Stimulated activated CD8-positive, alpha-beta memory T cell treated with anti-CD3 and anti-CD28 coated beads, Interleukin-2, amount 100 ng/mL, for 48 hours (primary cell): ENCODE measurements at places on chromosomes 6 and 20.
A peak's percentile ranks its signal among the peaks of the same experiment; 100 is the strongest.

DNA sequence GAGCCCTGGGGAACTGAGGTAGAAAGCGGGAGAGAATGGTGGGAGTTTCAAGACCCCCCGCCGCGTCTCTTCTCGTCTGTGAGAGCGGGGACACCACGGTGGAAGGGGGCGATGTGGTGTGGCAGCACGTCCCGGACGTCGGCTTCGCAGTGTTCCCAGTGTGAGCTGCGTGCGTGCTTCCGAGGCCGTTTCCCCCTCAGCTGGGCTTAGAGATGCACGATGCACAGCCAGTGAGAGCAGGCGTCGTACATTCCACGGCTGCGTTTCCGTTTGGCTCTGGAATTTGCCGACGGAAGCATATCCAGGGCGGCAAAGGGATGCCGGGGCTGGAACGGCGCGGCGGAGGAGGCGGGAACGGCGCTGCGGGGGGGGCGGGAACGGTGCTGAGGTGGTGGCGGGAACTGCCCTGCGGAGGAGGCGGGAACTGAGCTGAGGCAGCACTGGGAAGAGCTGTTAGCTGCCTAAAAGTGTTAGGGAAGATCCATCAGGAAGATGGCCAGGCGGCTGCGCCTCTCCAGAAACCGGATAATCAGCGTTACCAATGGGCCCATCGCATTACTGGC, 37.7 kb downstream of the KIF25 start:
- DNase-seq, result no peak

DNA sequence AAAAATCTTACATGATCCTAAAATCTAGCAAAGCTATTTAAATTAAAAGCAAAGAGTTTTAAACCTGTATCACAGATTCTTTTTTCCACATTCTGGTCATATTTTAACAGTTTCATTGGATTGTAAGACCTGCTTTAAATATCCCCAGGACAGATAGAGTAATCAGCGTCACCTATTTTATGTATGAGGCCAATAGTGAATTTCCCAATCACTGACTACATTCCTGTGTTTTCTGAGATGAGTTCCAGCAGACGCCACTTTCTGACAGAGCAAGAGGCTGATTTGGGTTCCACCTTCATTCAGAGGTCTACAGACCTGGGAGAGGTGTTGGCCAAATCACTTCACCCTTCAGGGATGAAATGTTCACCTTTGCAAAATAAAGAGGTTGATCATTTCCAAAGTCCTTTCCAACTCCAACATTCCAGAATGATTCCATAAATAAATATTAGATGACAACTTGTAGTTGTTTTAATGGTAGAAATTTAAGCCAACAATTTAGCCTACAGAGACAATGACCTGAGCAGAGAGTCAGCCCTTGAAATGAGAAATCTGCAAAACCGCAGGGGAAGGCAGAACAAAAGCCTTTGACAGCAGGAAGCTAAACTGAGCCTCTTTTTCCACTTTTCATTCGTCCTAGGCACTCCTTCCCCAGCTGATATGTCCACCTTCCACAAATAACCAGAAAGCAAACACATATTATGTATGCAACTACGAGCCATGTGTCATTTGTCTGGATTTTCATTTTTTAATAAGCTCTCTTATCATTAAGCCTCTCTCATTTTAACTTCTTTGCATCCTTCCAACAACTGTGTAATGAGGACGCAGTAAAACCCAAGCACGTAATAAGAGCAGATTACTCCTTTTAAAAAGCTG, 105.2 kb downstream of the TFAP2A start:
- no peak for DNase-seq

DNA sequence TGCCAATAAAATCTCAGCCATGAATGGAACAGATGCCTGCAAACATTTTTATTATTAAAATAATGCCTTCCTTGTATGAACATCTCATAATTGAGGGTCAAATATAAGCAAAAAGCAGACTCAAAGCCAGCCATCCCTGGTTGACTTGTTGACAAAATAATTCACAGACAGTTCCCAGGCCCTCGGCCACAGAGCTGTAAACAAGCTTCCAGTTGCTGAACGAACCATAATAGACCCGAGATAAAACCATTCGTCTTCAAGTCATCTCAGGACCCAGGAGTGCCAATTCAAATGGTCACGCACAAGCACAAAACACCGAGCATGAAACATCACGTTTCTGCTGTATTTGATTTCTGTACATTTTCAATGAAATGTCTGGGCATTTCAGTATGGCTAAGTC, 113.3 kb upstream of the CDYL start:
- DNase-seq, result no peak

DNA sequence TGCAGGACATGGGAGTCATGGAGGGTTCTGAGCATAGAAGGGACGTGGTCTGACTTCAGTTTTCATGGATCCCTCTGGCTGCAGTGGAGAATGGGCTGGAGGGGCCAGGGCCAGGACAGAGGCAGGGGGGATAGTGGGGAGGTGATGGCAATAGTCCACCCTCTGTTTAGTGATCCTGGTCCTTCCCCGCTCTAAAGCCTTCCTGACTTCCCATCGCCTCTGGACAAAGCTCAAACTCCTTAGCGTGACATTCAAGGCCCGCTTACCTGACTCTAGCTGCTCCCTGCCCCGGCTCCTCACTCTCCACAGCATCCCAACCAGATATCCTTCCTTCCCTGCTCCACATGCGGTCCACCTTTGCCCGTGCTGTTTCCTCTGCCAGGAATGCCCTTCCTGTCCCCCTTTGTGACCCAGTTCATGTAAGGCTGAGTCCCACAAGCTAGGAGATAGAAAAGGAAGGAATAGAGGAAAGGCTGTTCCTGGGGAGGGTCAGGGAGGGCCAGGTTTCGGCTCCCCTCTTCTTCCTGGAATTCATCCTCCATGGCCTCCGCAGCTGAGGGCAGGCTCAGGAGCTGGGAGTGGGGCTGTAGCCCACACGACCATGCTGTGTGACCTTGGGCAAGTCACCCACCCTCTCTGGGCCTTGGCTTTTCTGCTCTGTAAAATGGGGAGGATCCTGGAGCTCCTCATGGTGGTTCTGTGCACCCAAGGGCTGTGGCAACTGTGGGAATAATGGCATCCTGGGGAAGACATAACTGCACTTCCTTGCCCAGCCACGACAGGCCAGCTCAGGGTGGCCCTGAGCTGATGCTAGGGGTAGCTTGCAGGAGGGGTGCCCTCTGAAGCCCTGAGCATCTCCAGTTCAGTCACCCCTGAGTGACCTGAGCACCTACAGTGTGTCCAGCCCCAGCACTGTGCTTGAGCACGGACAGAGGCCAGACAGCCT, 116.1 kb downstream of the CEBPB start:
- DNase-seq, result no peak

DNA sequence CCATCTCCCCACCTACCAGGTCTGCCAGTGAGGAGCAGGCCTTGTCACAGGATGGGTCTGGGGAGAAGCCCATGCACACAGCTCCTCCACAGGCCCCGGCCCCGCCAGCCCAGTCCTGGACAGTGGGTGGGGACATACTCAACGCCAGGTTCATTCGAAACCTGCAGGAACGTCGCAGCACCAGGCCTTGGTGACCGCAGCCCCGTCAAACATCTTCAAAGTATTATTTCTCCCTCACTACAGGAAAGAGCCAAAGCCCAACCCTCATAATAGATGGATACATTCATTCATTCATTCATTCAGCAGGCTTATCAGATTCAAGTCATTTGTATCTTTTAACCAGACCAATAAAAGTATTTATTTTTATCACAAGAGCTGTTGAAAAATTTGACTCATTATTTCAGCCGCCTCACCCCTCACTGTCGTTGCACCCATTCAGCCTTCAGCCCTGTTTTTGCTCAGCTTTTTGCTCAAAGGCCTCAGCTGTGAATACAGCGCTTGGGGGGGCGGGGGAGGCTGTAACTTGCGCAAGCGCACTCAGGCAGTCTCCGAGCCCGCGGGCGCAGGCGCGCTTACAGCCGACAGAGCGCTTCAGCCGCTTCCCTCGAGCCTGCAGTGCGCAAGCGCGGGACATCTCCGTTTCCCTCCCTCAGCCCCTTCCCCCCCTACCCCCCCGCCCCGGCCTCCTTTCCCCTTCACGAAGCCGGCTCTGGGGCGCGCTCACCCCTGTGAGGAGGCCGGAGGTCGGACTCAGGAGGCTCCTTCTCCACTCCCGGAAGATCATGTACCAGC, at the start of gene C6orf136:
Gene C6orf136, plus strand, starts transcription at position 684 of the 792 bp plus-strand sequence. Its CDS starts 99 bp downstream, at position 783.
- DNase-seq, result peak; percentile 91

GRCh38 chr6:15810618-15811017, 147.8 kb upstream of the DTNBP1 start:
- DNase-seq, result no peak

DNA sequence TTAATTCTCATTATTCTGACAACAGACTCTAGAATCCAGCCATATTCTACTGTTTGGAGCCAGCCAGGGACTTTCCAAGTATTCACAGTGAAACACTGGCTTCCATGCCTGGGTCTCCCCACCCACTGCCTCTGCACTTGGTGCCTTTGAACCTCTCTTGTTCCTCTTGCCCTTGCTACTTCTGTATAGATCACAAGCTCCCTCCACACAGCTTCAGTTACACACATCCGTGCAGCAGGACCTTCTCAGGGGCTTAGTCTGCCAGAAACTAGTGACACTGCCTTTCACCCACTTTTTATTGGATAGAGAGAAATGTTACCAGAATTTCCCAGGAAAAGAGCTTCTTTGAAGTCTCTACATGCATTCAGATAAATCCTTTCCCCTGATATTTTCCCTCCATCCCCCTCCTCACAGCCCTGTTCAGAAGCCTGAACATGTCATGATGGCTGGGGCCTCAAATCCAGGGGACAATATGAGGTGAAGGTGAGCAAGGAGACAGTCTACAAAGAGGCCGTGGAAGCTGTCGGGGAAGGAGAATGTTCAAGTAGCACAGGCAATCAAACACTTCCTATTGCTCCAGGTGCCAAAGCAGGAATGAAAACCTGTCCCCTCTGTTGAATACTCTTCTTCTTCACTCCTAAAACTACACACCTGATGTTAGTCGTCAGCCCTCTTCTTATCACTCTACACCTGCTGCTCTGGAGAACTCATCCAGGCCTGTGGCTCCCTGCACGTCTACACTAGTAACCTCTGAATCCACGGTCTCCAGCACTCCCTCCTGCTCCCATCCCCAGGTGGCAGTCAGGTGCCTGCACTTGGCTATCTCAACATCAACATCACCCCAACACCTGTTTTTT, 20.2 kb upstream of the HLA-DOA start:
- no peak for DNase-seq

DNA sequence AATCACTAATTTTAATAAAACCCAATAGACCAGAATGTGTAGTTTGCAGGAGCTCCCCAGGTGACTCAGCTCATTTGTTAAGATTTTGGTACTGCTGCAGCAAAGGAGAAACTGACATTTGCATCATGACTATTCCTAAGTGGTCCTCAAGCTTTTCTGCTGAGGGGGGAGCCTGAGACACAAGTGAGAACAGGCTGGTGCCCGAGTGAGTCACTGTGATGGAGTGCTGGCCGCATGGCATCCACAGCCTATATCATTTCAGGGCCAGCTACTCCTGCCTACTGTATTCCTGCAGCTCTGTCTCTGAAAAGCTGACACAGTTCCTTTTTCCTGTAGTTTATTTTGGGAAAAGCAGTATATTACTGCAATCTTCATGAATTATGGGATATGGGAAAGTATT, 113.7 kb upstream of the ENPP5 start:
- no peak for DNase-seq

GRCh38 chr20:57840504-57841296, 130.9 kb upstream of the PMEPA1 start:
- no peak for DNase-seq

DNA sequence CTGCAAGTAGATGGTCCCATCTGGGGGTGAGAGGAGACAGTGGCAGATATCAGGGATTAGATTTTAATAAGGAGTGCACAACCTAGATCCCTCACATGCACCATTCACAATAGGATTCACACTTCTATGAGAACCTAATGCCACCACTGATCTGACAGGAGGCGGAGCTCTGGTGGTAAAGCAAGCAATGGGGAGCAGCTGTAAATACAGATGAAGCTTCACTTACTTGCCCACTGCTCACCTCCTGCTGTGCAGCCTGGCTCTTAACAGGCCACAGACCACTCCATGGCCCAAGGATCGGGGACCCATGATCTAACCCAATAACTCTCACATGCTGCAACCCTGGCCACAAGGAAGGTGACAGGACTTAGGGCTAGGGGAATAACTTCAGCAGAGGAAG, 75.4 kb downstream of the ZNF133 start:
- no peak for DNase-seq
